ENCODE measurements at places on chromosomes 1 and 21. TPM values are rescaled to one million over a fixed set of nuclear protein-coding genes. Genes with fewer than 3 reads are reported as not detected.

Gene MFAP2
- 16.9 TPM for total RNA-seq

Gene SMCP
- not detected for total RNA-seq

Gene UBL4B
- total RNA-seq, result not detected

Gene OR10J1
- not detected for total RNA-seq

Gene AADACL3
- not detected for total RNA-seq

Gene FALEC
- total RNA-seq, result not detected

Gene SPRR2G
- total RNA-seq, result not detected

Gene LRRC71
- not detected for total RNA-seq

Gene DNASE2B
- total RNA-seq, result not detected

Gene KIF14
- 16.0 TPM for total RNA-seq

Gene IL22RA1
- 0.17 TPM for total RNA-seq

Gene LIN9
- 7.3 TPM for total RNA-seq

Gene EXO1
- 14.7 TPM for total RNA-seq

Measured in smooth muscle cell of trachea (primary cell).